ENCODE measurements at places on chromosomes 16 and 17.
A peak's percentile ranks its signal among the peaks of the same experiment; 100 is the strongest.

GRCh38 chr17:16273929-16274339 lies 56.9 kb downstream of the PIGL start:
- DNase-seq = no peak

DNA sequence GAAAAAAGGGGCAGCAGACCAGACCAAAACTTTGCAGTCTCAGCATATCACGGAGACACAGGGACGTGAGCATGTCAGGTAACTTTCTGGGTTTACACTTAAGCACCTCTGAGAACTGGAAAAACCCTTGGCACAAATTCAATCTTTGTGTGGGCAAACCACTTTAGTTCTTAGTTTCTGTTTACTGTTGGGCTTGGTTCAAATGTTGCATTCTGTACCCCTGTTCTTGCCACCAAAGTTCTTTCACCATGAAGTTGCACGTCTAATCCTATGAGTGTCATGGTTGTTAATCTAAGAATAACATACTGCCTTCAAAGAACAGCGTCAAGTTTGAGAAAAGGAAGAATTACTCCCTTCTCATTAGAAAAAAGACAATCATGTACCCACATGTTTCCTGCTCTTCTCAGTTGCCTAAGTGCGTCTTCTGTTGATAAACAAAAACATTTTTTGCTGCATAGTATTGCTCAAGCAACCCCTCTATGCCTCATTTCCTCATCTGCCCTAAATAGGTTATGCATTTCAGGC lies 11.6 kb downstream of the KRT33A start:
- DNase-seq = no peak

- peak; percentile 82 for DNase-seq
Measured at GRCh38 chr17:10198509-10199249, at the start of gene GAS7. Gene GAS7 (minus strand): TSS chr17:10198606.

- DNase-seq = no peak
Measured at GRCh38 chr16:46836534-46837530, 5.9 kb upstream of the C16orf87 start.

GRCh38 chr17:31293581-31293980 lies 3.5 kb downstream of the OMG start:
- DNase-seq = no peak

- no peak for DNase-seq
Measured at GRCh38 chr16:72380283-72380682, 208.3 kb upstream of the PMFBP1 start.

DNA sequence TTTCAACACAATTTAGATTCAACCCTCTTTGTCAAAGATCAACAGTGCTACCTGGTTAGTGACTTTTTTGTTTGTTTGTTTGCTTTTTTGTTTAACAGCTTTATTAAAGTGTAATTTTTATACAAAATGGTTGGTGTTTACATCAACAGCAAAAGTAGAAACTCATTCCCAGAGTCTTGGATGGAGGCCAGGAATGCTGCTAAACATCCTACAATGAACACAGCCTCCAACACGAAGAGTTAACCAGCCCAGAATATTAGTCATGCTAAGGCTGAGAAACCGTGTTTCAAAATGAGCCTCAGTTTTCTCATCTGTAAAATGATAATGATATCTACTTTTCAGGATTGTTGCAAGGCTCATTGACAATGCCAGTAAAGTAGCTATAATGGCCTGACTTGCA lies 211.0 kb upstream of the MAF start:
- DNase-seq = no peak

- no peak for DNase-seq
Measured at GRCh38 chr17:48567209-48567608, 10.9 kb downstream of the HOXB4 start.

GRCh38 chr17:63165400-63165799 lies 199.4 kb downstream of the TANC2 start:
- DNase-seq = no peak

GRCh38 chr17:79991924-79992648 lies 43.6 kb downstream of the TBC1D16 start:
- no peak for DNase-seq

DNA sequence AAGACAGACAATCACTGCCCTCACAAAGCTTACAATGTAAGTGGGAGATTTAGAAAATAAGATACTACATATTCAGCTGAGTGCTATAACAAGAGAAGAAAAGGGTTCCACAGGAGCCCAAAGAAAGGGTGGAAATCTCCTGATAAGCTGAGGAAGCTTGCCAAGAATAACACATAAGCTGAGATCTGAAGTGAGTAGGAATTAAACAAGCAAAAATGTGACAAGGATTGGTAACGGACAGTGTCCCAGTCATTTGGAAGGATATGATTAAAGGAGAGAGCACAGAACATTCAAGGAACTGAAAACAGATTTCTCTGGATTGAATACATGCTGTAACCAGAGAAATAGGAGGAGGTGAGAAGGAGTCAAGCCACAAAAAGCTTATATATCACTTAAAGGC lies 13.0 kb downstream of the CDYL2 start:
- DNase-seq = no peak

GRCh38 chr17:26731005-26731921 lies 562.7 kb upstream of the WSB1 start:
- peak; percentile 68 for DNase-seq

- DNase-seq = no peak
Measured at GRCh38 chr16:2804728-2805127, 6.5 kb downstream of the PRSS41 start.

DNA sequence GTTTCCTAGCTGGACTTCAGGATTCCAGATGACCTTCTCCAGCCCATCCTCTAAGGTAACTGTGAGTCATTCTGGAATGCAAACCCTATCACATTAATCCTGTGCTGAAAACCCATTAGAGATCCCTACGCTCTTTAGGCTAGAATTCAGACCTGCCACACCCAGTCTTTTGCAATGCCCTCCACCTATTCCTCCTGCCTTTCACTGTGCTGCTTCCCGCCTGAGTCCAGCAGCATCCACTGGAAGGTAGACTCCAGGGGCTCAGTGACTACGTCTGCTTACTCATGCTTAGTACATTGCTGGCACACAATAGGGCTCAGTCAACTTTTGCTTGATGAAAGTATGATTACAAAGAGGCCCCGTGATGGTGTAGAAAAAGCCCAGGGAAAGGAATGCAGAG lies 121.1 kb downstream of the SPACA3 start:
- DNase-seq = no peak

Measured in type B pancreatic cell (in vitro differentiated cells).